ENCODE measurements at places on chromosomes 5 and 9.

DNA sequence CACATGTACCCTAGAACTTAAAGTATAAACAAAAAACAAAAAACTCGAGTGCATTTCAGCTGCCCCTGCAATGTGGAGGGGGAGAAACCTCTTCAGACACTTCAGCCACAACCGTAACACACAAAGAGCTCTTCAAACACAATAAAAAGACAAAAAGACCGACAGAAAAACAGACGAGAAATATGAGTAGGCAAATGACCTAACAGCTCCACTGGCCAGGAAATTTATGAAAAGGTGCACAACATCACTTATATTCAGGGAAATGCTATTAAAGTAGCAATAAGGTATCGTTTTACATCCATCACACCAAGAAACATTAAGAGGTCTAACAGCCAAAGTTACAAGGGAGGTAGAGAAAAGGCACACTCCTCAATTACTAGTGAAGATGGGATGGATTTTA, 6.2 kb downstream of the ZBED3 start:
- no peak for DNase-seq

GRCh38 chr9:101620452-101620851, 25.7 kb upstream of the PPP3R2 start:
- DNase-seq: no peak

DNA sequence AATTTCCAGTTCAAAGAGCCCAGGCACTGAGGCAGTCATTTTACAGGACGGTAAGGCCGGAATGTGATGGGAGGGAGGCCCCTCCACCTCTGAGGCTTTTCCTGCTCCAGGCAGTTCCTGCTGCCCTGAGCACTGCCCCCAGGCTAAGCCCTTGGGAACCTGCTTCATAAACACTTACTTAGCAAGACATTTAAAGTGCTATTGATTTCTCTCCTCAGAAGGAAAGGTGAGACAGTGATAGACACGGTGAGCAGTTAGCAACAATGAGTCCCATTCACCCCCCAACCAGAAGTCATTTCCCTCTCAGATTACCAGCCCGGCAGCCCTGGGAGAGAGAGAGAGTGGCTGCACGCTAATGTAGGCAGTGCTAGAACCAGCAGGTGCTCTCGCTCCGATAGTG, 462.5 kb downstream of the SPOCK1 start:
- DNase-seq: no peak

- no peak for DNase-seq
These were observed 5.1 kb downstream of the FLT4 start for GRCh38 chr5:180644129-180644824.

DNA sequence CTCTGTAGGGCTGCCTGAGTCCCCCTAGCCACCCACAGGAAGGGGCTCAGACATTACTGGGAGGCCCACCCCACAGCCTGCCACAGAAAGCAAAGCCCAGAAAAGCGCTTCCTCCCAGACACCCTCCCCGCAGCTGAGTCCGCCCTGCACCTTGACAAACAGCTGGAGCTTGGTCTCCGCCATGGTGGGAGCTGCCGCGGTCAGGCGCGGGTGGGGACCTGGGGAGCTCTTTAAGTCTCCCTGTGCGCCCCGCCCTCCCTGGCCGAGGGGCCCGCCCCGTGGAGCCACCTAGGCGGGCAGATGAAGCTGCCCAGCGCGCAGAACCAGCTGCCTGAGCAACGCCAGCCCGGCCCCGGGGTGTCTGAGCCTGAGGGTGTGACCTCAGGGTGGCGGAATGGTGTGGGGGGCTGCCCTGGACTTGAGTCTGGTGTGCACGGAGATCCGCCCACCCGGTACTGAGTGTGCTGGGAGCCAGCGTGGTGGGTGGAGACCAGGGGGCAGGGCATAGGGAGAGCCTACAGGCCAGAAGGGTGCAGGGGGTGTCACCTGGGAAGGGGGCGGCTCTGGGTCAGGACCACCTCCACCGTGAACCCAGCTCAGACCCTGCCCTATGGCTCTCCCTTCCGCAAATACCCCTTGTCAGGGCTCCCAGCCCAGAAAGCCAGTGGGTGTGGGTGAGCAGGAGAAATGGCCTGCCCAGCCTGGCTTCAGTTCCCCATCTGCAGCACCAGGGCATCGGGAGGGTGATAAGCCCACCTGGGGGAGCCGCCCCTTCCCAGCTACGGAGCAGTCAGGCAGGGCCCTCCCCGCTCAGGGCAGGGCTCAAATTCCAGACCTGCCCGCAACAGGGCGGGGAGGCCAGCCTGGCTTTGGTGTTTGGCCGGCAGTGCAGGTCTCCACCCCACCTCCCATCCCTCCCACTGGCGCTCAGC, at the start of gene CLIC3:
TSS of gene CLIC3 (minus strand) at position 208 of the 932 bp plus-strand sequence. CDS start at position 183, 25 bp downstream.
- peak; percentile 64 for DNase-seq

DNA sequence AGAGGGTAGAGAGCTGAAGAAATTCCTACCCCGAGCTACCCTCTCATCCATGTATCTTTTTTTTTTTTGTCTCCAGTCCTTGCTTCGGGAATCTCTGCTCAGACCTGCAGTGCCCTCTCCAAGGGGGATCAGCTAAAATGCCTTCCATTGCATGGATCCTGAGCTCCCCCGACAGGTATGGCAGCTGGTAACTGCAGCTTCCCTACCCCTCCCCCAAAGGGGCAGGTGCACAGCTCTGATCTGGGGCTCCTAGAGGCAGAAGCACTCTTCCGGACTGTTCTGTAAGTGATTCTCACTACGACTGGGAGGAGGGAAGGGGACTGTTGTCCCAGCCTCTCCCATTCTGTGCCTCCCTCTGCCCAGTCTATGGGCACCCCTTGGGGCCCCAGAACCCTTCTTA, 169.6 kb downstream of the MELK start:
- DNase-seq: no peak

- no peak for DNase-seq
These were observed 499.1 kb downstream of the NFIB start for GRCh38 chr9:13814647-13815400.

DNA sequence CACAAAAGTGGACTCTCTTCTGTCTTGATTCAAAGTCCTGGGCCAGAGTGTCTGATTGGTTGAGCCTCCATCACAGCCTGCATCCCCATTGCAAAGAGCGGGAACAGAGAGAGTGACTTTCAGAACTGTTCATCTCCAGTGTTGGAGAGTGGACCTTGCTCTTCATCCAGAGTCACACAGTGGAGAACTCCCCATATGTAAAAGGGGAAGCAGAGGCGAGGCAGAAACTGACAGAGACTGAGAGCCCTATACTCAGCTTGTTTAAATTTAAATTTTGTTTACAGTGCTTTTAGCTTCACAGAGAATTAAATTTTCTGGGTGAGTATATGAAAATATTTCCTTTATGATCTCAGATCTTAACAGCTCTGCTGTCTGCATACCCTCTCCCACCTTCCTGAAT, 70.0 kb upstream of the SSBP2 start:
- no peak for DNase-seq

GRCh38 chr5:82656341-82656761, 378.2 kb upstream of the RPS23 start:
- DNase-seq: no peak

DNA sequence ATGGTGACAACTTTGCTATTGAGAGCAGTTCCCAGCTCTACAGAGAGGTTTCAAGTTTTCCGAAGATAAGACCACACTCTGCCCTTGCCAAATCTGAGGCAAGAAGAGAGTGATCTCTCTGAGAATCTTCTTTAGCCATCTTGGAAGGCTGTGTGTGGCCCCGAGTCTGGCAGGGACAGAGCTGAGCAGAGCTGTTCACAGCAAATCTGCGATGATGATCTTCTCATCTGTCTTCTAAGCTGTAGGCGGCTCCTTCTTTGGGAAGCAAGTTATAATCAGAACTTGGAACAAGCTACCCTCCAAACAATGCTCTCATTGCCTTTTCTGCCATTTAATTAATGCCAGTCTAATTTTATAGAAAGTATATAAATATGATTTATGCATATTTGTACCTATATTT, 379.0 kb upstream of the MEF2C start:
- no peak for DNase-seq

DNA sequence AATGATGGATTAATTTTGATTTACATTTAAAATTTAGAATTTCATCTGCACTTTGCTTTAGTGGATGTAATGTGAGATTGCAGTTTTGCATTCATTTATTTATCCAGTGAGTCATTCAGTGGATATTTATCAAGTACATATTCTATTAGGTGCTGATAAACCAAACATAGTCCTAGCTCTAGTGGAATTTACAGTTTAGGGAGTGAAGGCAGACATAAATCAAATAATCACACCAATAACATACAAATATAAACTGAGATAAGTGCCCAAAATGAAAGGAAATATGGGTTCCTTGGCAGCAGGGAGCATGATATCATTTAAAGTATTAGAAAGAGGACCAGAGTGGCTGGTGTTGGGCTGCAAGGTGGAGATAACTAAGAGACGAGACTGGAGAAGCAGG, 14.7 kb upstream of the NIPBL start:
- DNase-seq: no peak

DNA sequence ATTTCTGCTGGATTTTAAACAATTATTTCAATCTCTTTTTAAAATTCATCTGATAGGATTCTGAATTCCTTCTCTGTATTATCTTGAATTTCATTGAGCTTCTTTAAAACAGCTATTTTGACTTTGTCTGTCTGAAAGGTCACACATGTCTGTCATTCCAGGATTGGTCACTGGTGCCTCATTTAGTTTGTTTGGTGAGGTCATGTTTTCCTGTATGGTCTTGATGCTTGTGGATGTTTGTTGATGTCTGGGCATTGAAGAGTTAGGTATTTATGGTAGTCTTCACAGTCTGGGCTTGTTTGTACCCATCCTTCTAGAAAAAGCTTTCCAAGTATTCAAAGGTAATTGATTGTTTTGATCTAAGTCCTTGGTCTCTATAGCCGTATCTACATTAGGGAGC, 39.1 kb downstream of the DENND4C start:
- no peak for DNase-seq

DNA sequence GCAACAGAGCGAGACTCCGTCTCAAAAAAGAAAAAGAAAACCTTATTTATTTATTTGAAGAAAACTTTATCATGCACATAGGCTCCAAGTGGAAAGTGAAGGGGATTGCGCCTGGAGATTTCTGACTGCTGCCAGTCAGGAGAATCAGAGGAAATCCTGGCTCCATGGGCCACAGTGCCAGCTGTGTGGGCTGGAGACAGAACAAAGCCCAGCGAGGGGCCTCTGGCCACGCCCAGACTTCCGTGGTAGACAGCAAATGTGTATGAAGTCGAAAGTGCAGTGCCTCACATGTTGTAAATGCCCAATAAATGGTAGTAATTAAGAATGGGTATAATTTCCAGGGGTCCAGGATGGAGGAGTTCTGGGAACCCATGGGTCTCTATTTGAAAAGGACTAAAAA, 75.8 kb upstream of the WWC1 start:
- DNase-seq: no peak

GRCh38 chr5:82413302-82414040, 135.3 kb upstream of the RPS23 start:
- peak; percentile 16 for DNase-seq

DNA sequence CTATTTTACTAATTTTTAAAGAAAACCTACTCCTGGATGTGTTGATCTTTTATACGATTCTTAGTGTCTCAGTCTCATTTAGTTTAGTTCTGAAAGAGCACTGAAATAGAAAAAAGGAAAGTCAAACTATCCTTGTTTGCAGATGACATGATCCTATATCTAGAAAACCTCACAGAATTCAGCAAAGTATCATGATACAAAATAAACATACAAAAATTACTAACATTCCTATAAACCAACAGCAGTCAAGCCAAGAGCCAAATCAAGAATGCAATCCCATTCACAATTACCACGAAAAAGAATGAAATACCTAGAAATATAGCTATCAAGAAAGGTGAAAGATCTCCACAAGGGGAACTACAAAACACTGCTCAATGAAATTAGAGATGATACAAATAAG, 225.8 kb upstream of the CDH18 start:
- no peak for DNase-seq

GRCh38 chr5:89065919-89066318, 182.9 kb upstream of the MEF2C start:
- no peak for DNase-seq

- no peak for DNase-seq
These were observed 110.4 kb upstream of the GRHPR start for GRCh38 chr9:37311938-37312708.

DNA sequence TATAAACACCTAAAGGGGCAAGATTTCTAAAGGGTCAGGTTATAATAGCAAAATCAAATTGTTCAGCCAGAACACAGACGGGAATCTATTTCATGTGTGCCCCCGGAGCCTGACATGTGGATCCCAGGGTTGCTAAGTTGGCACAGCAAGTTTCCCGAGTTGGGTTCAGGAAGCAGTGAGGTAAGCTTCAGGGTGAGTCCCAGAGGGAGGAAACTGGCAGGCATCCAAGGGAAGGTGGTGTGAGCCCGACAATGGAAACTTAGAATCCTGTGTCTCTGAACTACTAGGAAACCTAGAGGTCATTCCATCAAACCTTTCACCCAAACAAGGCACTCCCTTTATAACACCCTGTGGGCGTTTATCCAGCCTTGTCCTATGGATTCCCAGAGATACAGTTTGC, 98.4 kb downstream of the ADRB2 start:
- DNase-seq: peak; percentile 41

- no peak for DNase-seq
These were observed 78.6 kb downstream of the CFAP77 start for GRCh38 chr9:132488626-132489025.

DNA sequence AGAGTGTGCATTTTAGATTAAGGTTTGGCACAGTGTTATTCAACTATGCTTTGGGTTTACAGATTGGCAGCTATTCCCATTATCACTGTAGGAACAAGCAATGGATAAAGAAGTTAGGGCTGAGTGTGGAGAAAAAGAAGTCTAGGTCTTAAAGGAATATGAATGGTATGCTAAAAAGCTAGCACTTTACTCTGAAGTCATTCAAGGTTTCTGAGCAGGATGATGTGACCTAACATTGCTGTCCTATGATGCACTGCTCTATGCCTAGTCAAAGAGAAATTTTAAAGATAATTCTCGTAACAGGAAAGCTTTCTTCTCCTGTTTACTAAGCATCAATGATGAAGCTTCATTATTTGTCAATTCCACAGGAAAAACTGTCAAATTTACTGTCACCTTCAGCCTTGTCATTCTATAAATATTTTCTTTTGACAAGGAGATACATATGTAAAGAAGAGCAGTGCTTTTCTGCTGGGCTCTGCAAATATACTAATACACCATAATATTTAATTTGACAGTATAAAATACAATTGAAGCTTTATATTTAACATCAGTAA, 476.1 kb upstream of the PTPRD start:
- no peak for DNase-seq

GRCh38 chr9:35658137-35658967, at the start of gene CCDC107:
CCDC107 (plus strand) TSS chr9:35658292; CDS start chr9:35658380, 88 bp downstream.
- peak; percentile 87 for DNase-seq

All from LoVo (cell line).